ENCODE measurements at places on chromosomes 4 and X.

GRCh38 chrX:47802589-47802988, 34.1 kb upstream of the ZNF81 start:
- no peak for DNase-seq

DNA sequence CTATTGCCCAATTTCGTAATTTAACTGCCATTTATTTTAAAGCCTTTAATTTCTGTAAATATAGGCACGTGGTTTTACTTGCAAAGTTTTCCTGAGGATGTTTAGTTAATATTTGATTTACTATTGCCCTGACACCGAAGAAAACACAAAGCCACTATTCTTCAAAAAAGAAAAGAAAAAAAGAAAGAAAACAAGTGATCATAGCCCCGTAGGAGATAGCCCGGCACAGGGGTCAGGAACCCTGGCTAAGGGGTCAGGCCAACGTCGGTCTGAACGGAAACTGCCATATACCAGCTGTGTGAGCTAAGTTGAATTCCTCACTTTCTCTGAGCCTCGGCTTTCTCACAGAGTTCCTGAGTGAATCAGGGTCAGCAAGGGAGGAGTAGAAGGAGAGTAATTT, 17.7 kb upstream of the LAMP2 start:
- DNase-seq, result no peak

DNA sequence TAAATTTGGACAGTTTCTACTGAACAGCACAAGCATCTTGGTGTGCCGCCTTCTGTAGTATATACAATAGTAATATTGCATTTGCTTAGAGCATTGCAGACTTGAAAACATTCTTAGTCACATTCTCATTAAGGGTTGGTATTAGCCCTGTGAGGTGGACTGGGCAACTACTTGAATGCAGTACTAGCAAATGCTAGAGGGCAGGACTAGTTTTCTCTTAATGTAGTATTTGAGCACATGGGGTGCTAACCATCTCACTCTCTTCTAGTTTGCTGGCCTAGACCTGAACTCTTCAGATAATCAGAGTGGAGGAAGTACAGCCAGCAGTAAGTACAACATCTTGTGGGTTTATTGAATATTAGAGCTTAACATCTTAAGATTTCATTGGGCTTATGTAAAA, 3.2 kb downstream of the DDX3X start:
- no peak for DNase-seq

DNA sequence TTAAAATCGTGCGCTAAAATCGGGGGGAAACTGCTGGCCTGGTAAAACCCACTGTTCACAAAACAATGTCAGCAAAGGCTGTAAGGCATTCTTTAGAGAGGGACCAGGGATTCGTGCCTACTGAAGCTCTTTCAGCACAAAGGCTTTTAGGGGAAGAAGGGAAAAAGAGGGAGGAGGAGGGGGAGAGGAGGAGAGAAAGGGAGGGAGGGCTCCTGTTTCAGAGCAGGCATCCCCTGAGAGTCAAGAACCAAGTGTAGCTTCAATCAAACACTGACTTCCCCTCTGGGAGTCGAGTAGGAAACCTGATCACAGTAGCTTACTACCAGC, 9.5 kb downstream of the BCOR start:
- no peak for DNase-seq

- DNase-seq, result no peak
Measured at GRCh38 chr4:113636877-113637276, 124.7 kb downstream of the CAMK2D start.

- DNase-seq, result peak; percentile 92
Measured at GRCh38 chr4:6327220-6327917, 57.7 kb downstream of the WFS1 start.
